IPS DF 6.9 (cell line): ENCODE measurements at places on chromosomes 11 and 22.

DNA sequence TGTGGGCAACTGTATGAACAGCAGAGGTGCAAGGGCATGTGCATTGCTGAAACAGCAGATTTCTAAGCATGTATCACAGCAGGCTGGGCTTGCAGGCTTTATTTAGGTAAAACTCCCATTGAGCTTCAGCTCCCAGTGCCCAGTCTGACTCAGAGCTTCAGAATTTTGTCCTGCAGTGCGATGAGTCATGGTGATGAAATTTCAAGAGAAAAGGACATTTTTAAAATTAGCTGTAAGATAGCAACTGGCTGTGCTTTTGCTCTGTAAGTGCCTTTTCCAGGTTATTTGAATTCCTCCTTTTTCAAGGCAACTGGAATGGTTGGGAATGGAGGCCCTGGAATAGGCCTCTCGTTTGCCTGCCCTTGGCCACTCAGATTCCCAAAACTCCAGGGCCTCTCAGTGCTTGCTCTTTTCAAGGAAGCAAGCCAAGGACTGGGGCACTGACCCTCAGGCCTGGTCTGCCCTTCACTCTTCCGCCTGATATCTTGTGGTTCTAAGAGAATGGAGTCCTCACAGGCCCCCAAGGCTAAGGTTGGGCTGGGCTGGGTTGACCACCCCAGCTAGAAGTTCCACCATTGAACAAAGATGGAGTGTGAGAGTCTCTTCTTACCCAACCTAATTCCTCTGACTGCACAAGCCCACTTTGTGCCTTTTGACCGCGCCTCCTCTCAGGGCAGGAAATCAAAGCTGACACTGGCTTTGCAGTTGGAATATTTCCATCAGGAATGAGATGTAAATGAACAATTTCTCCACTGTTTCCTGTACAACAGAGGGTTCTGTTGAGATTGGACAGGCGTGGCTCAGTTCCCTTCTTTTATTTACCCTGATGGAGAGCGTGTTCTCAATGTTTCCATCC is 59.5 kb upstream of the PRSS23 start:
- no peak overlapping the region for H3K27ac ChIP-seq
- peak; percentile 61 for DNase-seq
- H3K4me1 ChIP-seq = peaks cover 3% of the 10 kb centered on the region; the same call in 1 of the 2 replicates
- no peaks in the 10 kb centered on the region for H3K36me3 ChIP-seq
- no peaks in the 10 kb centered on the region for H3K27me3 ChIP-seq
- H3K4me3 ChIP-seq = no peak overlapping the region

- DNase-seq = no peak
- no peaks in the 10 kb centered on the region for H3K27me3 ChIP-seq
Observed at GRCh38 chr11:1438261-1438966, 48.2 kb downstream of the MOB2 start.

- H3K27ac ChIP-seq = no peak overlapping the region
- H3K27me3 ChIP-seq = no peaks in the 10 kb centered on the region
- no peak for DNase-seq
- no peak overlapping the region for H3K4me3 ChIP-seq
- H3K4me1 ChIP-seq = peaks cover 7% of the 10 kb centered on the region
- no peaks in the 10 kb centered on the region for H3K36me3 ChIP-seq
Observed at GRCh38 chr11:2679011-2679676, 20.6 kb downstream of the KCNQ1OT1 start.

DNA sequence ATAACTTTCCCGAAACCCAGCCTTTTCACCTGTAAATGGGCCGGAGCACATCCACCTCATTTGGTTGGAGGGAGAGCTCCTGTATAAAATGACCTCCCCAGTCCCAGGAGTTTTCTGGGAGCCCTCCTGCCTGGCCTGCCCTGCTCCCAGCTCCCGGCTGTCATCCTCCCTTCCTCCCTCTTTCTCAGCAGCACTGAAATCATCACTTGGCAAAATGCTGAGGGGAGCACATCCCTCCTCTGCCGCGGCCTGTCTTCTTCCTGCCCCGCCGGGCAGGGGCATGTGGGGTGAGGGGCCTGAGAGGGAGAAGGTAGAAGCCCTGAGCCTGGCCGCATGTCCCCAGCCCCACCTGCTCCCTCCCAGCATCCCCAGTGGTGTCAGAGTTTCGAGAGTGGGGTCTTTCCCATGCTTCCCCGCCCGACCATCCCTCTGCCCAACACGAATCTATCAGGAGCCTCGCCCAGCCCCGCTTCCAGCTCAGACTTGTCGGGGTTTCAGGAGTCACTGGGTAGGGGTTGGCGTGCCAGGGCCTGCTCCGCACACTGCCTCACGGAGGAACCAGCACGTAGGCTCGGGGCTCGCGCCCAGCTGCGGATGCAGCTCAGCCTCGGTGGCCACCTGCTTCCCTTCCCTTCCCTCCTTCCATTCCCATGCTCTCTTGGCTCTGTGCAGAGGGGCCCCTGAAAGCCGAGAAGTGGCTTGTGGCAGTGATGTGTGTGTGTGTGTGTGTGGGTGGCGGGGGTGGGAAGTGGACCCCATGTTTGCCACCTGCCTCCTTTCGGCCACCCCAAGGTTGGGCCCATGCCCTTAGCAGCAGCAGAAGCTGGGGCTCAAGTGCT is 37.1 kb downstream of the NECTIN1 start:
- H3K36me3 ChIP-seq = no peaks in the 10 kb centered on the region
- peaks cover 31% of the 10 kb centered on the region for H3K4me1 ChIP-seq
- no peak overlapping the region for H3K4me3 ChIP-seq
- no peaks in the 10 kb centered on the region for H3K27me3 ChIP-seq

- H3K4me1 ChIP-seq = peaks cover 4% of the 10 kb centered on the region; the same call in 1 of the 2 replicates
- no peaks in the 10 kb centered on the region for H3K27me3 ChIP-seq
- H3K27ac ChIP-seq = no peak overlapping the region
- no peak overlapping the region for H3K4me3 ChIP-seq
- no peaks in the 10 kb centered on the region for H3K36me3 ChIP-seq
Observed at GRCh38 chr11:14360976-14361375, 2.0 kb upstream of the RRAS2 start.

- H3K27me3 ChIP-seq = no peaks in the 10 kb centered on the region
- H3K36me3 ChIP-seq = no peaks in the 10 kb centered on the region
- H3K4me3 ChIP-seq = no peak overlapping the region
- no peak for DNase-seq
- no peak overlapping the region for H3K27ac ChIP-seq
Observed at GRCh38 chr22:25061605-25062376, 109.3 kb downstream of the KIAA1671 start.

- no peaks in the 10 kb centered on the region for H3K27me3 ChIP-seq
- no peak overlapping the region for H3K4me3 ChIP-seq
- no peaks in the 10 kb centered on the region for H3K36me3 ChIP-seq
- no peak for DNase-seq
- no peak overlapping the region for H3K27ac ChIP-seq
- peaks cover 2% of the 10 kb centered on the region; the same call in 1 of the 2 replicates for H3K4me1 ChIP-seq
Observed at GRCh38 chr11:102600666-102601065, 24.5 kb downstream of the MMP20 start.

- H3K4me3 ChIP-seq = no peak overlapping the region
- H3K36me3 ChIP-seq = no peaks in the 10 kb centered on the region
- DNase-seq = no peak
- H3K27ac ChIP-seq = no peak overlapping the region
- H3K27me3 ChIP-seq = no peaks in the 10 kb centered on the region
Observed at GRCh38 chr11:118114266-118114665, 27.5 kb upstream of the SMIM35 start.

GRCh38 chr11:17221968-17222367 is 14.2 kb upstream of the PIK3C2A start:
- H3K4me3 ChIP-seq = no peak overlapping the region
- no peaks in the 10 kb centered on the region for H3K4me1 ChIP-seq
- H3K36me3 ChIP-seq = no peaks in the 10 kb centered on the region
- no peak for DNase-seq
- no peak overlapping the region for H3K27ac ChIP-seq

GRCh38 chr11:27705873-27706820 is 5.9 kb upstream of the BDNF start:
- no peaks in the 10 kb centered on the region for H3K36me3 ChIP-seq
- DNase-seq = no peak
- H3K27me3 ChIP-seq = peaks cover 11% of the 10 kb centered on the region; the same call in 1 of the 2 replicates
- H3K4me1 ChIP-seq = peaks cover 1% of the 10 kb centered on the region; the same call in 1 of the 2 replicates
- no peak overlapping the region for H3K4me3 ChIP-seq

- no peak for DNase-seq
- no peaks in the 10 kb centered on the region for H3K4me1 ChIP-seq
- no peak overlapping the region for H3K4me3 ChIP-seq
Observed at GRCh38 chr11:70487756-70488155, 89.4 kb downstream of the CTTN start.

- H3K36me3 ChIP-seq = peaks cover 4% of the 10 kb centered on the region
- no peak for DNase-seq
- no peaks in the 10 kb centered on the region for H3K27me3 ChIP-seq
- no peak overlapping the region for H3K4me3 ChIP-seq
- H3K27ac ChIP-seq = no peak overlapping the region
Observed at GRCh38 chr22:18093661-18094060, 15.9 kb downstream of the PEX26 start.

- H3K27ac ChIP-seq = no peak overlapping the region
- H3K27me3 ChIP-seq = no peaks in the 10 kb centered on the region
- no peak overlapping the region; the same call in 1 of the 2 replicates for H3K4me3 ChIP-seq
- peak; percentile 79 for DNase-seq
Observed at GRCh38 chr11:117817368-117818040, 7.0 kb downstream of the FXYD2 start.

GRCh38 chr22:21101877-21102638 is 56.3 kb downstream of the LRRC74B start:
- H3K4me3 ChIP-seq = no peak overlapping the region
- no peak overlapping the region for H3K27ac ChIP-seq
- no peaks in the 10 kb centered on the region for H3K27me3 ChIP-seq
- H3K36me3 ChIP-seq = no peaks in the 10 kb centered on the region
- no peaks in the 10 kb centered on the region for H3K4me1 ChIP-seq

DNA sequence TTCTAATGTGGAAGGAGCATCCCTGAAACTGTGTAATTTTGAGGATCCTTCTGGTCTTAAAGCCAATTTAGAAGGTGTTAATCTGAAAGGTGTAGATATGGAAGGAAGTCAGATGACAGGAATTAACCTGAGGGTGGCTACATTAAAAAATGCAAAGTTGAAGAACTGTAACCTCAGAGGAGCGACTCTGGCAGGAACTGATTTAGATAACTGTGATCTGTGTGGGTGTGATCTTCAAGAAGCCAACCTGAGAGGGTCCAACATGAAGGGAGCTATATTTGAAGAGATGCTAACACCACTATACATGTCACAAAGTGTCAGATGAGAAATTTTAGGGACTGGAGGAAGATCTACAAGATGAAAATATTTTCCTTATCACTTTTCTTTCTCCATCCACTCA is 7.6 kb downstream of the BCO2 start:
- no peak for DNase-seq
- H3K36me3 ChIP-seq = no peaks in the 10 kb centered on the region
- H3K4me1 ChIP-seq = no peaks in the 10 kb centered on the region
- H3K27ac ChIP-seq = no peak overlapping the region

DNA sequence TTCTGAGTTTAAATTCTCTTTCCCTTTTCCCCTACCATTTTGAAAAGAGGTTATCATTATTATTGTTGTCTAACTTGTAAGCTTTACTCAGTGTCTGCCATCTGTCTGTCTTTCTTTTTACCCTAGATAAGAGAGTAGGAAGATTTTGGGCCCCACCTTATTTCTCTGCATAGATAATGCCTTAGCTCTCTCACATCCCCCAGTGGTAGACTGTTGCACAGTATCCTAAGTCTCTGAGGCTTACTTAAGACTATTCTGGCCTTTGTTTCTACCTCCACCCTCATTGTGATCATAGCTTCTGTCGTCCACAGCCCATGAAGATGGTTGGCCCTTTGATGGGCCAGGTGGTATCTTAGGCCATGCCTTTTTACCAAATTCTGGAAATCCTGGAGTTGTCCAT is 3.6 kb upstream of the OR51L1 start:
- no peaks in the 10 kb centered on the region for H3K4me1 ChIP-seq
- DNase-seq = no peak
- no peak overlapping the region for H3K27ac ChIP-seq

- no peak for DNase-seq
- no peak overlapping the region for H3K4me3 ChIP-seq
- no peaks in the 10 kb centered on the region for H3K4me1 ChIP-seq
- no peak overlapping the region for H3K27ac ChIP-seq
Observed at GRCh38 chr22:49535527-49536125, 292.0 kb downstream of the BRD1 start.

GRCh38 chr11:42311514-42311913 is 852.1 kb upstream of the LRRC4C start:
- DNase-seq = no peak
- H3K4me3 ChIP-seq = no peak overlapping the region
- no peaks in the 10 kb centered on the region for H3K4me1 ChIP-seq
- no peaks in the 10 kb centered on the region for H3K36me3 ChIP-seq
- H3K27me3 ChIP-seq = no peaks in the 10 kb centered on the region

DNA sequence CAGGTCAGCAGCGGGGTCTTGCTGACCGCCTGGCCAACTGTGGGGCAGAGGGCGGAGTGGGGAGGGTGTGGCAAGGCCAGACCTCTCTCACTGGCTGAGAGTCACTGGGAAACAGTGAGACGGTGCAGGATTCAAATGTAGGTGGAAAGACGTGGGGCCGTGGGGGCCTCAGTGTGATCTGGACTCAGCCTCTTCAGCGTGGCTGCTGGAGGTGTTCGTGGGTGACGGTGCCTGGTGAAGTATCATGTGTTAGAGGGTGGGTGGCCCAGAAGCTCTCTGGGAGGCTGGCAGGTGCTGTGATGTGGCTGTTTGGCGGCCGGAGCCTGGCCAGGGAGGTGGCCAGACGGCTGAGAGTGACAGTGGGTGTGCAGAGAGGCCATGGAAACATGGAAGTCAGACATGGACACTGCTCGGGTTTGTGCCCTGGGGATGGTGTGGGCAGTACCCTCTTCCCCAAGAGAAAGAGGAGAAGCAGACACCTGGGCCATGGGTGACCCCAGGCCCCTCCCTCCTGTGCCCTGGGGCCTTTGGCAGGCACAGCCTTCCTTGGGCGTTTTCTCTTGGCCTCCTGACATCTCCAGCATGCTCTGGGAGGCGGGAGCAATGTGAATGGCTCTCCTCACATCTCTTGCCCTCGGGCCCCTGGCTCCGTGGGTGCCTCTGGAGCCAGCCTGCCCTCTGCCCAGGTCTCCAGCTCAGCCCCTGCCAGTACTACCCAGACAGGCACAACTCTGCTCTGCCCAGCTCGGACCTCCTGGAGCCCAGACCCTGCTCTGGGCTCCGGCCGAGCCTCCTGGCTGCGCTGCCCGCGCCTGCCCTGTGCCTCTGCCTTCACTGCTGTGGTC is 10.1 kb upstream of the ACR start:
- no peak overlapping the region for H3K27ac ChIP-seq
- peaks cover 2% of the 10 kb centered on the region; the same call in 1 of the 2 replicates for H3K4me1 ChIP-seq
- H3K4me3 ChIP-seq = no peak overlapping the region
- no peaks in the 10 kb centered on the region for H3K27me3 ChIP-seq
- no peak for DNase-seq

DNA sequence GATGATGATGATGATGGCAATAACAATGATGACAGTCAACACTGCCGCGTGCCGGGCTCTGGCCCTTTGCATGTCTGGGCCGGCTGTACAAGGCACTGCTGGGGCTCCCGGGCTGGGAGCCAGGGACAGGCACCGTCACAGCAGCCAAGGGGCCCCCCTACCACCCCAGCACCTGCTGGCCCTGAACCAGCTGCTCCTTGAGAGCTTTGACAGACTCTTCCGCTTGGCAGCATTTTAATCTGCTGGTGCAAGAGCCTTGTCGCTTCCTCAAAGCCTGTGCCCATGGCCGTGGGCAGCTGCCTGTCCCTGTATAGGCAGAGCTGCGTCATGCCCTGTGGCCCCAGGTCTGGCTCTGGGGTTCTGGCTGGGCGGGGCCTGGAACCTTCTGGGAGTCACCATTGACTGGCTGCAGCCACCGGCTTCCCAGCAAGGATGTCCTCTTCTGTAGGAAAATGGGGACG is 12.9 kb upstream of the MUC6 start:
- H3K4me1 ChIP-seq = no peaks in the 10 kb centered on the region
- H3K27ac ChIP-seq = no peak overlapping the region
- no peak for DNase-seq
